ENCODE measurements at places on chromosomes 6 and 20.
A peak's percentile ranks its signal among the peaks of the same experiment; 100 is the strongest.

DNA sequence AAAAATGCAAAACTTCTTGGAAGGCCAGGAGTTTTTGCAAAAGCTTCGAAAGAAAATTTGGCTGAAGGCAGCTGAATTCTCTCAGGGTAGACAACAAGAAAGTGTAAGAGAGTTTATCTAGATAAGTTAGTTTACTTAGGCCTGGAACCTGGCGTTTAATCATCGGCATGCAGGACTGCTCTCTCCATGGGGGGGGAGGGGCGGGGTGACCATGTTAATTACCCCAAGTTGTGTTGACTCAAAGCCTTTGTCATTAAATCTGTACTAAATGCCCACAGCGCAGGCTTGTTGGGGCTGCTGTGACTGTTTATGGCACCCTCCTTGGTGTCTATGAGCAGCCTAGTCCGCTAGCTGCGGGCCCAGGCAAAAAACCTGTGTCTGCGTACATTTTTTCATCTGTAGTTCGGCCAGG lies 20.1 kb upstream of the ZNF451 start:
- DNase-seq: no peak

GRCh38 chr6:116389357-116389756 lies 18.6 kb downstream of the DSE start:
- DNase-seq: no peak

- DNase-seq: no peak
Measured at GRCh38 chr6:136582711-136583471, 32.7 kb upstream of the MAP7 start.

DNA sequence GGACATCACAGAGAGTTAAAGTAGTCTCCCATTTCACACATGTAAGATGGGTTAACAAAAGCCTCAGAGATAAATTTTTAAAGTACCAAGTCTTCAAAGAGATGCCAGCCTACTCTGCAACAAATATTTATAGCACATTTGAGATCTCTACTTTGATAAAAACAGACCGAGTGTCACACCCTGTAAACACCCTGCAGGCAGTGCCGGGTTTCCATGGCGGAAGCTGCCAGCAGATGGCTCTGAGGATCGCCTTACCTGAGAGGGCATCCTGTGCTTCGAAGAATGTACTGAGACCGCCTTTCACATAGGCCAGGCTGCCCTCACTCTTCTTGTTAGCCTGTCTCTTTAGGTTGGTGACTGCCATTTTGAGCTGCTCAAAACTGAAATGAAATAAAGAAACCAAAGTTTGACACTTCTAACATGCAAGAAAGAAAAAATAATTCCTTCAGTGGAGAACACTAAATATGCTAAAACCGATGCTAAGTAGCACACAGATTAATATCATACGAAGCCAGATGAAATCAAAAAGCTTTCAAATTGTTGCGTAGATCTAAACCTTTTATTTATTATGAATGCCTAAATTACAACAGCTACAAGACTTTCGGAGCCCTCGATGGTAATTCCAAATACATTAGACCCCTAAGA lies 39.3 kb downstream of the HUS1B start:
- DNase-seq: no peak

- peak; percentile 2 for DNase-seq
Measured at GRCh38 chr6:110101885-110102284, 77.6 kb downstream of the WASF1 start.

- DNase-seq: no peak
Measured at GRCh38 chr6:100338090-100338489, 126.6 kb downstream of the SIM1 start.

- DNase-seq: no peak
Measured at GRCh38 chr20:21124190-21124589, 1.7 kb upstream of the KIZ start.

DNA sequence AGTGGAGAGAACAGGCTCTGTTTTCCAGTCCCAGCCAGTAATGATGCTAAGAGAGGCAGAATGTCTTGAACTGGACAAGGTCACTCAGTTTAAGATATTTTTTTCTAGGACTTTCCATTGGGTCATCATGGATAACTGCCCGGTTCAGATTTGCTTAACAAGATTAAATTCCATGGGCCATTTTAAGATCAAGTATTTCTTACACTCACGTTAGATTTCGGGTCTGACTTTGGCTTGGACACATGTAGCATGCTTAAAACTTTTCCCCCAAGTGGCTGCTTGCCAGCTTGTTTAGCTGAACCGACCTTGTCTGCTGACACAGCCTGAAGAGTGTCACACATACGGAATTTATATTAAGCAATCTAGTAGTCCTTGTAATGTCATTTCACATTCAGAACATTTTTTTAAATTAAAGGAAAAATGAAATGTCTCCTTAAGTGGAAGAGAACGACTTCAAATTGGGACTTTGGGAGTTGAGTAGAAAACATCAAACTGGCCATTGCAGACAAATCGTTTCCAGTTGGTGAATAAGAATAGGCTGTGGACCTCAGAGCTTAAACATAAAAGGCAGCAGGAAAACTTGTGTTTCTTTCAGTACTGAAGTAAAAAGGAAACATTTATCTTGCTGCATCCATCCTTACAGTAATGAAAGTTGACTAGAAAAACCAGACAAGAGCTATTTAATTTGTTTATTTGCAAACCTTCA lies 29.0 kb downstream of the ARMC2 start:
- no peak for DNase-seq

DNA sequence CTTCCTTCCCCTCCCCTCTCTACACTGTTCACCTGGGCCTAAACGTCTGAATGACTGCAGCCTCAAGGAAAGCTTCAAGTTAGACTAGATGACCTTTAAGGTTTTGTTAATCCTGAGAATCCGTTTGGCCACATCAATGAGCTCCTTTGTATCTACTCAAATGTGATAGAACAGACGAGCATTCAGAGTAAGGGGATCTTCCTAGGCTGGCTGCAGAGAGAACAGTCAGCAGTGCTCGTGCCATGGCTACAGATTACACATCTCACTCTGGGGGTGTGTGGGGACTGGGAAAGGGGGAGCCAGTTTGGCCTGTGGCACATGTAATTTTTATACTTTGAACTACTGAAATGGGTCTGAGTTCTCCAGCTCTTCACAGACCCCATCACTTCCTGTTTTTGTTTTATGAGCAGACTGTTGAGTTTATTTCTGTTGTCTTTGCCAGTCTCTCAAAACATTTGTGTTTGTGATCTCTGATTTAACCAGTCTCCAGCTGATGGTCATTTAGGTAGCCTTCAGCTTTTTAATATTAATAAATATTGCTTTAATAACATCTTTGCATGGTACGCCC lies 50.9 kb downstream of the KCNS1 start:
- DNase-seq: no peak

DNA sequence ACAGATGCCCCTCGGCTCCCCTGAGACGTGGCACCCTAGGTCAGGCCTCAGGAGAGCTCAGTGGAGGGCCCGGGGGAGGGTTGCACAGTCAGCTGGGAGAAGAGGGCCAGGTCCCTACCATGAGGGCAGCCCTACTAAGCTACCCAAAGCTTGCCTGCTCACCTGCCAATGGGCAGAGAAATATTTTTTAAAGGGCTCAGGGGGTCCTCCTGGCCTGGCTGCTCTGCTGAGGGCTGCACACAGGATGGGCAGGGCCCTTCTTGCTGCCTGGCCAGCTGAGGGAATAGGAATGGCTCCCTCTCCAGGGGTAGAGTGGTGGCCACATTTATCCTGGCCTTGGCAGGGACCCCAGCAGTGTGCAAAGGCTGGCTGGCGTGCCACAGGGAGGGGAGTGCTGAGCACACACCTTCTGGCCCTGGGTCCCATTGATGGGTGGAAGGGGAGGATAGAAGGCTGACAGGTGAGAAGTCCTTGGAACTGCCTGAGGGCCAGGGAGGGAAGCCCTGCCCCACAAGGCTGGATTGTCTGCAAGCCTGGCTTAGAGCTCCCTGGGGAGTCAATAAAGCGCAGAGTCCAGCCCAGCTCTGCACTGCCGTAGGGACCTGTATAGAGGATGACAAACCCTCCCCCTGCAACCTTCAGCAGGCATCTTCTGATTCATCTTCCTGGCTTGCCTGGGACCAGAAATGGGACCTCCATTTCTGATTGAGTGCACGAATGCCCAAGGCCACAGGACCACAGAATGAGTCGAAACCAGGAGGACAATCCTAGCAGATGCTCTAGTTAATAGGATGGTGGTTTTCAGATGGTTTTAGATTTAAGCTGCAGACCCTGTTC lies 62.1 kb downstream of the NOL4L start:
- DNase-seq: no peak

- DNase-seq: no peak
Measured at GRCh38 chr6:38221251-38221650, 401.7 kb downstream of the ZFAND3 start.

DNA sequence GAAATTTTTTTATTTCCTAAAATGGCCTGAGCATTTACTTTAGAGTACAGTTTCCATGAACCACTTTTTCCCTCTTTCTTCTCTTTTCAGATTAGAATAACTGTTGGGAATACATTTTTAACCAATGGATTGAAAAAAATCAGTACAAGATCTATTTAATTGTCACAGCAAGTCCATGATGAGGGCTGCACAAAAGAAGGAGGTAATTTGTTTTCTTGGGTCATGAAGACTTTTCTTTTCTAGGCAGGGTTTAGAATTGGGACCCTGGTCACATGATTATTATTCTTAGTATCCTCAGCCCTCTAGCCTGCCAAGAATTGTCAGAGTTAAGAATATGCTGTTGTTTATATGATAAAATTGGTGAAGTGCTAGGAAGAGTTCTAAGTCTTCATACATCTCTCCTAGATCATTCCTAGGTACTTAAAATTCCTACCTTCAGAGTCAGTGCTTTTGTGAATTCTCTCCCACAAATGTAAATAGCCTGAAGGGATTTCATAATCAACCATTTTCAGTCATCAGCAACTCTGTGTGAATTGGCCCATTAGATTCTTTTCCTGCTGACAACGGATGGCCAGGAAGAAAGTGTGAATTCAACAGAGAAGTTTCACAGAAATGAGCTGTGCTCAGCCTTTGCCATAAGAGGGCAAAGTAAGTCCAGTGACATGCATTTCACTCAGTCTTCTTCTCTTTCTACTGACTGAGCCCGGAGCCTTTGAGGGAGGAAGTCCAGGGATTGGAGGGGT lies 32.4 kb upstream of the TPBG start:
- no peak for DNase-seq

- DNase-seq: no peak
Measured at GRCh38 chr20:4165984-4166725, 150.8 kb upstream of the RNF24 start.

- no peak for DNase-seq
Measured at GRCh38 chr6:38715016-38715689, at the start of gene DNAH8. Gene DNAH8, plus strand, starts transcription at chr6:38715311. Its CDS starts 7,499 bp downstream, at chr6:38722810.

DNA sequence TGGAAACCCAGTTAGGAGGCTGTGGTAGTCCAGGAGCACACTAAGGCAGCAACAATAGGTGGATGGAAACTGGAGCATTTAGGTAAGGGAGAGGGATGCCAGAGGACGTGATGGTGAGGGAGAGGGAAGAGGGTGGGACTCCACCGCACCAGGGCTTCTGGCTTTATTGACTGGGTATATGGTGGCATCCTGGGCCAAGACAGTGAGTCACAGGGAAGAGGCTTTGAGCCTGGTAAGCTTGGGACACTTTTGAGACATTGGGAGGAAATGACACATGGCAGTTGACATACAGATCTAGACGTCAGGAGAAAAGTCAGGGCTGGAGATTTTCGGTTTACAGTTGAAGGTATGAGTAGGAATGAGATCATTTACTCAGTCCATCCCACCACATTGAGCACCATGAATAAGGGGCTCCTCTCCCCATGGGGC lies 14.9 kb downstream of the NT5E start:
- no peak for DNase-seq

DNA sequence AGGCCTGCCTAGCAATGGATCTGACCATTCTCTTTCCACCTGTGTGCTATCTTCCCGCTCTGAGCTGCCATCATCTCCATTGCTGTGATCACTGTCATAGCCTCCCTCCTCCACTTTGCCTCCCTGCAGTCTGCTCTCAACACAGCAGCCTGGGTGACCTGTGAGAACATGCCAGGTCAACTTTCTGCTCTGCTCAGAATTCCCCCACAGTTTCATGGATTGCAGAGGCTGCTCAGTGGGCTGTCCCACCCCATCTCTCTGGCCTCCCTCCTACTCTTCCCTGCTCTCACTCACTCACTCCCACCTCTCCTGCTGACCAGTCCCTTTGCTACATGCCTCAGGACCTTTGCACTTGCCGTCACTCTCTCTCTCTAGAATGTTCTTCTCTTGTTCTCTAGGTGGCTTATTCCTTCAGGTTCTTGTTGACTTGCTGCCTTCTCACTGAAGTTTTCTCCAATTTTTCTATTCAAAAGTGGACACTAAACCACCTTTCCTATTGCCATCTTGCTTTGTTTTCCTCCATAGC lies 159.9 kb downstream of the CD83 start:
- no peak for DNase-seq

DNA sequence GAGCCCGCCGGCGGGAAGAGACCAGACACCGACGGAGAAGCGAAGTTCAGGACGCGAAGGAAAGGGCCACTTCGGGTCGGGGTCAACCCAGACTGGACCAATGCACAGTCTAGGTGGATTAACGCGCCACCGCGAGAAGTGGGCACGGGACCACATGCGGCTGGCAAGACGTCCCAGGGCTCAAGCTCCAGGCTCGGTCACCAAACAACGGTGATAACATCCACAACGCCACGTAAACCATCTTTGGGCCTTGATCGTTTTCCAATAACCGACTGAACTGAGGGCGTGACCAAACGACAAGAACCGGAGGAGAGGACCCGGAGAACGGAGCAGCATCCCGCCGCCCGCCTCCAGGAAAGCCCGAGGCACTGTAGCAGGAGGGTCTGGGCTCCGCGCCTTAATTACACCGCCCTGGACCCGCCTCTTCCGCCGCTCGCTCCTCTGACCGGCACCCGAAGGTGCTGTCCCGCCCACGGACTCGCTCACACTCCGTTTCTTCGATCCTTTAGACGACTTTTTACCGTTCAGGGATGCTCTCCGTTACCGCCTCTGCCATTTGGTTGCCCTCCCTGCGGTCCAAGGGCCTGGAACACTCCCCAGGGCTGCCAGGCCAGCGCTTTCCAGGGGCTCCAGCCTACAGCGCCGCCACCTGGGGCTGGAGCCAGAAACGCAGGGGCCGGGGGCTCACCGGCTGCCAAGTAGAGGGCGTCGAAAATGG lies 44.1 kb downstream of the DPPA5 start:
- peak; percentile 75 for DNase-seq

DNA sequence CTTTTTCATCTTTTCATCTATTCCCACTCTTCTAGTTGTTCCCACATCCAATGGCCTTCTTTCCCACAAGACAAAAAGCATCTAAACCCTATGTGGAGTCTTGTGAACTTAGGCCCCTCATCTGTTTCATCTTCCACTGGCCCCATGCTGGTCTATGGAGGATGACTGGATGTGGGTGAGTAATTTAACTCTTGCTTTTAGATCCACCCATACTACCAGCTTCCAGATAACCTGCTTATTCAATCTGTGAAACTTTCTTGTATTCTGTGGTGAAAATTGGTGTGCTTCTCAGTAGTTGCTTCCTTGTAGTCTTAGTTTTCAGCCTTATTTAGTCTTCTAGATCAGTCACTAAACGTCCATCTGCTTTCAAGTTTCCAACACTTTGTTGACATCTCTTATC lies 64.9 kb downstream of the OPN5 start:
- DNase-seq: no peak

DNA sequence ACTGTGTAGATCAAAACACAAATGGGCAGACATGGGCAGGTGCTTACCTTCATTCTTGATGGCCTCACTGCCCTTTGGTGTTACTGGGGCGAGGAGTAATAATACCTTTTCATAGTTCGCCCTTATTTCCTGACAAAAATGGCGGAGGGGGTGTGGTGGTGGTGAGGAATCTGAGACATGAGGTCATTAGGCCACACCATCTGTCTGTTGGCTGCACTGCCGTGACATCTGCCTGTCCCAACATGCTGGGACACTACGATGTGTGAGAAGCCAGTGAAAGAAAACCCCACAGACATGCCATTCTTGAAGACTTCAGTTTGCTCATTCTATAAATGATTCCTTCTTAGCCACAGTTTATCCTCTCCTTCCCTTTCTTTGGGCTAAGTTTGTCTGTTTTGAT lies 13.4 kb upstream of the MAPRE1 start:
- no peak for DNase-seq
